Cardiac septum (tissue), 1 donor: ENCODE measurements at places on chromosomes 11 and 22. TPM values are rescaled to one million over a fixed set of nuclear protein-coding genes. Genes with fewer than 3 reads are reported as not detected.

KRTAP5-7 gene
- not detected for total RNA-seq

NXPE1 gene
- 0.11 TPM for total RNA-seq

LRRC10B gene
- total RNA-seq: 0.65 TPM

LRRC74B gene
- total RNA-seq: not detected

ST14 gene
- total RNA-seq: 0.65 TPM

PHRF1 gene
- 20.9 TPM for total RNA-seq

DEFB131B gene
- not detected for total RNA-seq

COA4 gene
- 52.9 TPM for total RNA-seq

VSIG10L2 gene
- total RNA-seq: not detected

KRTAP5-10 gene
- not detected for total RNA-seq

KRTAP5-8 gene
- total RNA-seq: not detected

TESMIN gene
- total RNA-seq: 0.46 TPM

MS4A4E gene
- total RNA-seq: 0.62 TPM

TIGD3 gene
- total RNA-seq: not detected

OR51E1 gene
- 1.00 TPM for total RNA-seq
